ENCODE measurements at places on chromosomes 1 and 21.
A peak's percentile ranks its signal among the peaks of the same experiment; 100 is the strongest.

DNA sequence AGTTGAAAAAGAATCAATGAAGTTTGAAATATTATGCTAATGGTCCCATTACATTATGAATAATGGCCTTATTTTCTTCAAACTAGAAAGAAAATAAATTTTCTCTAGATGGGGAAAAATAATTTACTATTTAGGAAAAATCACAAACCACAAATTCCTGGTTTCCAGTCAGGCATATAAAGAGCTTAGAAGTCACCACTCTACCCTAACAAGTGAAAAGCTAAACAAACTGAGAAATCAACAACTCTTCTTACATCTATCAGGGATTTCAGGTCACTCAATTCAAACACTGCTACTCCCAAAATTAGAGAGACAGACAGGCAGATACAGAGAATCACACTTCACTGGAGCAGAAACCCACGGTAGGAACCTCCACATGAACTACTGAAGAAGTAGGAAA lies 82.1 kb upstream of the LRRC7 start:
- no peak for DNase-seq

DNA sequence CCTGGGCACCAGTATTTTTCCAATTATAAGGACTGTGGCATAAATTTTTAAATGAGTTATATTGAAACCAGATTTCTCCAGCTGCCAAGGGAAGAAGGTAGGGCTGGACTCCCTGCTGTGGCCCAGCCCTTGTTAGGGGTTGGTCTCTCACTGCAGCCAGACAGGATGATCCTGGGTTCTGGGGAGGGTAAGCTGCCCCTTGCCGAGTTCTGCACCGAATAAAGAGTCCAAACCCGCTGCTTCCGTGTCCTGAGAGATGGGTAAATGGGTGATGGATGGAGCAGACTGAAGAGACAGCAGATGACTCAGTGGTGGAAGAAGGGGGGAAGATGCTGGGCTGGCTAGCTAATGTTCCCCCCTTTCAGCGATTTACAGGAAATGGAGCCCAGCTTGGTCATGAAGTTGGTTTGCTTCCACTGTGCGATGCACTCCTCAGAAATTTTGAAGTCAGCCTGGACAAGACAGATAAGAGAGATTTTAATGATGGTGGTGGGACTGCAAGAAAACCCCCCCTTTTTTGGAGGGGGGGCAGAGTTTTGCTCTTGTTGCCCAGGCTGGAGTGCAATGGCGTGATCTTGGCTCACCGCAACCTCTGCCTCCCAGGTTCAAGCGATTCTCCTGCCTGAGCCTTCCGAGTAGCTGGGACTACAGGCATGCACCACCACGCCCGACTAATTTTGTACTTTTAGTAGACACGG lies 41.4 kb downstream of the YARS1 start:
- DNase-seq = no peak

- DNase-seq = no peak
These were observed 3.7 kb upstream of the PARP1 start for GRCh38 chr1:226411619-226412018.

DNA sequence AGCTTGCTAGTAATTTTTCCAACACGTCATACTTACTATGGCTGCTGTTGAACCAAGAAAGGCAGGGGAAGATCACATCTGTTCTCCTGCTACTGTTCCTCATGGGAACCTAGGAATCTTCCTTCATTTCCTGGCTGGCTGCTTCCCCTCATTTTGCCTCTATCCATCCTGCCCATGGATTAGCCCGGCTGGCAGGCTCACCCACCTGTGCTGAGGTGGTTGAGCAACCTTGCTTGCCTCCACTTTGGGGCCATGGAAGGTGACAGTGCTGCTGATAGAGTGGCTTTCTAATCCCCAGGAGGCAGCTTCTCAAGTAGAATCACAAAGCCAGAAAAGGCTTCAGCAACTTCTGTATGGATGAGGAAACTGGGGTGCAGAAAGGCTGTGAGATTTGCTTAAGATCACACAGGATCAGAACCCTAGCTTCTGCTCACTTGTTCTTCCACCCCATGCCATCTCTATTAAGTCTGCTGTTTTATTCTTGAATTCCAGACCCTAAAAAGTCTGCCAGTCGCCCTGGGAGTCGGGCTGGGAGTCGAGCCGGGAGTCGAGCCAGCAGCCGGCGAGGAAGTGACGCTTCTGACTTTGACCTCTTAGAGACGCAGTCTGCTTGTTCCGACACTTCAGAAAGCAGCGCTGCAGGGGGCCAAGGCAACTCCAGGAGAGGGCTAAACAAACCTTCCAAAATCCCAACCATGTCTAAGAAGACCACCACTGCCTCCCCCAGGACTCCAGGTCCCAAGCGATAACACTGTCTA lies 6.2 kb upstream of the BMP8A start:
- DNase-seq = no peak

GRCh38 chr1:48214820-48215219 lies 7.7 kb upstream of the SLC5A9 start:
- no peak for DNase-seq

DNA sequence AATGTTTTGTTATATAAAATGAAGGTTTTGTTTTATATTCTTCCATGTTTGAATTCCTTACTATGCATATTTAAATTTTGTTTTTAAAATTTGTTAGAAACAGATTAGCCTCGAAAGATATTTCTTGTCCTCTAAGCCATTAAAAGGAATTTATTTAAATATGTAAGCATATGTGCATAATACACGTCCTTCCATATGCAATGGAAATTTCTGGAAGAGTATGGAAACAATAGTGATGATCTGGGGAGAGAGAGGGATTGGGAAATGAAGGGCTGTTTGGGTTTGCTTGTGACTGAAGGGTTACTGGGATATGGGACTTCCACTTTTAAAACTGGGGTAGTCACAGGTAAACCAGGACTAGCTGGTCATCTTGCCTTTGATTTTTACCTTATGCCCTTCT lies 21.1 kb downstream of the ECHDC2 start:
- DNase-seq = no peak

DNA sequence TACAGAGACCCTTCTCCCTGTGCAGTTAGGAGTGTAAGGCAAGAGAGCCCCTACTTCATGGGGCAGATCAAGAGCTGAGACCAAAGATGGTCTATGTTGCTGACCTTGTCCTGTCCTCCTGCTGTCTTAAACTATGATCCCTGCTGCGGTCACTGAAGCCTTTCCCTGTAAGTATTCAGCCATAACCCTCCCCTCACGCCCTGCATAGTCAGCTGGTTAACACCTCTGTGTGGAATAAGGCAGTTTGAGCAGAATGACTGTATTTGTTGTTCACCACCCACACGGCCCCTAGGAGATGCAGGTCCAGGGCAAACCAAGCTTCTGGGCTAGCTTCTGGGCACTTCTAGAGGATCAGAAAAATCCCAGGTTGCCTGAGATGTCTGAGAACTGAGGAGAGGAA lies 356 bp downstream of the TSPAN1 start:
- DNase-seq = peak; percentile 39

All from suppressor macrophage treated with lipopolysaccharide for 1 hour (primary cell).